ENCODE measurements at places on chromosomes 4 and X. TPM values are rescaled to one million over a fixed set of nuclear protein-coding genes. Genes with fewer than 3 reads are reported as not detected.

- peak; percentile 85 for DNase-seq
These were observed 64.7 kb downstream of the TBC1D14 start for GRCh38 chr4:6974138-6974848.

- DNase-seq = peak; percentile 67
These were observed 93.9 kb upstream of the ANKRD50 start for GRCh38 chr4:124806403-124806802.

DNA sequence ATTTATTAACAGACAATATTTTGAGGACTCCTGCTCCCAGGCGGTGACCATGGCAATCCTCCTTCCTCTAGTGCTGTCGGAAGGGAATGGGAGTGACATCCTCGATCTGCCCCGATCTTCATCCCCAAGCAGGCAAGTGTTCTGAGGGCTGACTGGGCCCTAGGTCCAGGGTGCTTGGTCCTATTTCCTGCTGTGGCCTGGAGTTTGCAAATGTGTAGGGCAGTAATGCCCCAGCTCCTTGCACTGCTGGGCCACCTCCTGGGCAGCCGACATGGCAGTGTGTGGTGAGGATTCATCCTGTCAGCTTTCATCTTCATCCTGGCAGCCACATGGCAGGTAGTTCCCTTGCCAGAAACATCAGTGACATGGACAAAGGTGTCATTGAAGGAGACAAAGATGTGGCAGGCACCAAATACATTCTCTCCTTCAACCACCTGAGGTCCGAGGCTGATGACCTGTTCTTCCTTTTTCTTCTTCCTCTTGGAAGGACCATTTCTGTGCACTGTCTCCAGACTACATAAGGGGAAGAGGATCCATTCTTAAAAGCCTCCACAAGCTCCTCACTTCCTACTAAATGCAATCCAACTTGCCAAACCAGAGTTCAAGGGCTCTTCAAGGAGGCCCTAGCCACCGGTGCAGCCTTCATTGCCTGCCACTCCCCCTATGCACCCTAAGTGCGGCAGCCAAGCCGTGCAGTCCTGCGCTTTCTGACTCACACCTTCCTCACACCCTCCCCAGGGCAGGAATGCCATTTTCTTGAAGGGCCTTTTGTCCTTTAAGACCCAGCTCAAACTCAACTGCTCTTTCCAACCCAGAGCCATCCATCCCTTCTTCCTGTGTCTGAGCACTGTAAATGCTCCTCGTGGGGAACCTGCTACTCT is 65.7 kb downstream of the TMEM154 start:
- DNase-seq = no peak

DNA sequence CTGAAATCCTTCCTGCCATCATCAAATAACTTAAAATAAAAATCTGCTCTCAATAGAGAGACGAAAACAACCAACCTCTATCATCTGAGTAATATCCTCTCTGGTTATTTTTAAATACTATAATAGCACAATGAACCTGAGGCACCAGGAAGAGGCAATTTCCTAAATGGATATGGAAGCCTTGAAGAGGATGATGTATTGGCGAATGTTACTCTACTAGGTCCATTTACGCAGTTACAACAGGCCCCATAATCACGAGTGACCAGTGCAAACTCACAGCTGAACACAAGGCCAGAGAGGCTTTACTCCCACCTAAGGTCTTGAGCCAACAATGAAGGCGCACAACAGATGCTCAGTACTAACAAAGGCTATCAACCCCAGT is 678.8 kb upstream of the NR3C2 start:
- DNase-seq = no peak

DNA sequence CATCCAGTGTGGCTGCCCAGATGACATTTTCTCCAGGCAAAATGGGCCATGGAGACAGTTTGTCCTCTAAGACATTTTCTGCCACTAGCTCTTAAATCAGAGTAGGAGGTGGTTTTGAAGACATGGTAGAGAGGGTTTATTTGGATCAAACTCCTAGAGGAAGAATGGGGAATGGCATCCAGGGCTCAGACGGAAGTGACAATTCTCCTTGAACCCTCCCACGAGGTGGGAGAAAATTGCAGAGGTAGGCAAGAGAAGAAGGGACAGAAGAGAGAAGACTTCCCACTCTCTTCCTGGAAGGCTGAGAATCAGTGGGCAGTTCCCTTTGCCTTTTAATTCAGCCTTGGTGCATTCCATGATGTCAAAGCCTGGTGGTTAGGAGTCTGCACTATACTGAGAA is 194.0 kb downstream of the SMIM20 start:
- DNase-seq = no peak

DNA sequence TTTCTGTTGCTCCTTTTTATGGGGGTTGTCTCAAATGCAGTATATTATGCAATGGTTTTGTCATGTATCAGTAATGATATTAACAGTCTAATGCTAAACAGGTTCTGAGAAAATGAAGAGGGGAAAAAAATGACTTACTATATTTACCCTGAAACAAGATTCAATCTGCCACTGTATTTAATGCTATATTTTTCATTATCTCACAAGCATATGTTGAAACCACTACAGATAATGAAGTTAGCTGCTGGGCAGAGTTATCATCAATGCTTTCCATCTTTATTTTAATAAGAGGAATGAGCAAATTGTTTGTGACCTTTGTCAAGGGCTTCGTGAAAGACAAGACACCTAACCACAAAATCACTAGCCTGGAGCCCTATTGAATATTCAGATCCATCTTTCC is 32.6 kb upstream of the NAA11 start:
- DNase-seq = no peak

- no peak for DNase-seq
These were observed 33.5 kb downstream of the SCD5 start for GRCh38 chr4:82765134-82765533.

DNA sequence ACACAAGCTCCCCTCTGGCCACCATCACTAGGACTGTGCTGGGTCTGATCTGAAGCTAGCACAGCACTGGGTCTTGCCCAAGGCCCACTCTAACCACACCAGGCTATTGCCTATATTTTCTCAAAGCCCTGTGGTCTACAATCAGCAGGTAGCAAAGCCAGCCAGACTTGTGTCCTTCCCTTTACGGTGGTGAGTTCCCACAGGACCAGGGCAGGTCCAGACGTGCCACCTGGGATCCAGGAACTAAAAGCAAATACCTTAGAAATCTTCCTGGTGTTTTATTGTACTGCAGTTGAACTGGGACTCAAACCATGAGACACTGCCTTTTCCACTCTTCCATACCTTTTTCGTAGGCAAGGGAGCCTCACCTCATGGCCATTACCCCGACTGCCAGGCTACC is 9.0 kb upstream of the MAGEC2 start:
- DNase-seq = no peak

- no peak for DNase-seq
These were observed 145.9 kb upstream of the NOCT start for GRCh38 chr4:138869631-138870030.

DNA sequence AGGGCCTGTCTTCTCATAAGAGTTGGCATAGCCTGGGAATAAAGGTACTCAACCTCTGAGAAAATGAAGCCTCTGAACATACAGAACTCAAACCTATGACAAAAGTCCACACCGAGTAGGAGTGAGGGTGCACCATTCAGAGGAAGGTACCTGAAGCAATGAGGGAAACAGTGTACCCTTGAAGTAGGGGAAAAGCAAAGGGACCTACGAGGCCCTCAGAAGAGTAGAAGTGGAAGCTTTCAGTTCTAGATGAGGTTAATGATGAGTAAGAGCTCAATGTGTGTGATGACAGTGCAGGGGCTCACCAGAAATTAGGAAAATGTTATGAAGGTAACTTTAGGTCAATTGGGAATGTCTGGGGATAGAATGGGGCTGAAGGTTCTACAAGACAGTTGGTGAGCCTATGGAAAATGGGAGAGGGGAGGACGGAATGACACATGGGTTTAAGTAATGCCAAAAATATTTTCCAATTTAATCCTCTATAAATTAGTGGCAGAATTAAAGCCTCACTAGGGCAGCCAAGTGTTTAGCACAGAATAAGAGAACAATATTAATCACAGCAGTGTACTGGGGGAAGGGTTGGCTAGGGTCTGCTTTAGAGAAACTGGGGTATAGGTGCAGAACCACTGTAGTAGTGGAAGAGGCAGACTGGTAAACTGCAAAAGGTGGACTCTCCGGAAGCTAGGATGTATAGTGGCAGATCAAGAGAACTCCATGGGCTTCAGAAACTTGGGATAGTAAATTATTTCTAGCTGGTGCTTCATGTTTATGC is 39.8 kb downstream of the RAB33A start:
- no peak for DNase-seq

- no peak for DNase-seq
These were observed 12.9 kb downstream of the TLR10 start for GRCh38 chr4:38769857-38770256.

- peak; percentile 91 for DNase-seq
These were observed 189.6 kb downstream of the BCOR start for GRCh38 chrX:39907964-39908661.

- peak; percentile 8 for DNase-seq
These were observed 727.7 kb downstream of the DMD start for GRCh38 chrX:32483534-32484136.

DNA sequence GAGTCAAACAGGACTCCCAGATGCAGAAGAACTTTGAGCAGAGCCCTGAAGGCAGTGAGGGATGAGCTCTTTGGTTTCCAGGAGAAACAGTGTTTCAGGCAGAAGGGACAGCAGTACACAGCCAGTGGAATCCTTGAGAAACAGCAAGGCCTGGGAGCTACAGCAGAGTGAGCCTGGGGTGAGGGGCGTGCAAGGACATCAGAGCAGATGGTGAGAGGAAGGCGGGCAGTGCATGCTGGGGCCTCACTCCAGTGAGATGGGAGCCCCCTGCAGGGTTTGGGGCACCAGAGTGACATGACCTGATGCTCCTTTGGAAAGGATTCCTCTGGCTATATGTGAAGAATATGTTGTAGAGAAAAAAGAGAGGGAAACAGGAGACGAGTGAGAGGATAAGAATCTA is 98.1 kb upstream of the EGFL6 start:
- DNase-seq = no peak

The NUDT9 gene
- 12.6 TPM for total RNA-seq

The CDK16 gene
- total RNA-seq = 77.1 TPM

The DMP1 gene
- total RNA-seq = not detected

The CCDC149 gene
- 3.3 TPM for total RNA-seq
